HEK293T (cell line): ENCODE measurements at places on chromosomes 6 and 20.

DNA sequence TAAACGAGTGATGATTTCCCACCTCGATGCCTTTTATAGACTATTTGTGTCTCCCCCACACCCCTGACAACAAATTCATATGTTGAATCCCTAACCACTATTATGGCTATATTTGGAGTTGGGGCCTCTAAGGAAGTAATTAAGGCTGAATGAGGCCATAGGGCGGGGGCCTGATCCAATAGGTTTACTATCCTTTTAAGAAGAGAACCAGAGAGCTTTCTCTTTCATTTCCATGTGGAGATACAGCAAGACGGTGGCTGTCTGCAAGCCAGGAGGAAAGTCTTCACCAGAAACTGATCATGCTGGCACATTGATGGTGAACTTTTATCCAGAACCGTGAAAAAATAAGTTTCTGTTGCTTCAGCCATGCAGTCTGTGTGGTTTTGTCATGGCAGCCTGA, 38.9 kb upstream of the CLIC5 start:
- no peak for DNase-seq

- DNase-seq = no peak
Observed at GRCh38 chr20:61795669-61796630, 269.7 kb downstream of the TAF4 start.

GRCh38 chr6:113894712-113895674, 37.8 kb downstream of the MARCKS start:
- no peak for DNase-seq

- DNase-seq = no peak
Observed at GRCh38 chr6:111270121-111270520, 182.8 kb downstream of the SLC16A10 start.

- no peak for DNase-seq
Observed at GRCh38 chr6:163333038-163333437, 81.5 kb upstream of the QKI start.
